ENCODE measurements at places on chromosomes 2 and 18. TPM values are rescaled to one million over a fixed set of nuclear protein-coding genes. Genes with fewer than 3 reads are reported as not detected.

The SERPINB11 gene
- total RNA-seq: not detected

The CASP10 gene
- 2.7 TPM for total RNA-seq

The STARD6 gene
- not detected for total RNA-seq

The C2orf49 gene
- total RNA-seq: 18.8 TPM

The FSHR gene
- total RNA-seq: not detected

The ANKRD53 gene
- 0.28 TPM for total RNA-seq

The CHRNG gene
- total RNA-seq: not detected

The DPP4 gene
- 2.8 TPM for total RNA-seq

- DNase-seq: no peak
These were observed 77.1 kb downstream of the TSHZ1 start for GRCh38 chr18:75287700-75288099.

DNA sequence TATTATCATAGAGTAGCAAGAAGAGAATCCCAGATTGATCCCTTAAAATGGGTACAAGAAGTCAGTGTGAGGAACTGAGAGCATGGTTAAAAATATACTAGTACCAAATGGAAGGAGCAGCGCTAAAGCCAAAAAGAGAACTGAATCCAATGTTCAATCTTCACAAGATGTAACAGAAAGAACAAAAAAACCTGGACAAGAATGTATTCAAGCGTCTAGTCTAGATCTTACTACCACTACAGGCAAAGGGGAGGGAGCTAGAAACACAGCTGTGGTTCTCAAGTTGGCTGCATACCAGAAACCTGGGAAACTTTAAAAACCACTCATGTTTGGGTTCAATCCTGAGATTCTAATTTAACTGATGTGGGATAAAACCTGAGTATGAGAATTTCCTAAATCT, 57.5 kb downstream of the PIAS2 start:
- DNase-seq: no peak

GRCh38 chr2:66555501-66556324, 120.8 kb downstream of the MEIS1 start:
- DNase-seq: no peak

Measured in H9 (cell line).